HEK293T (cell line): ENCODE measurements at places on chromosomes 2 and 18.

GRCh38 chr2:174080672-174081121 is 115.5 kb upstream of the SP3 start:
- DNase-seq, result no peak

DNA sequence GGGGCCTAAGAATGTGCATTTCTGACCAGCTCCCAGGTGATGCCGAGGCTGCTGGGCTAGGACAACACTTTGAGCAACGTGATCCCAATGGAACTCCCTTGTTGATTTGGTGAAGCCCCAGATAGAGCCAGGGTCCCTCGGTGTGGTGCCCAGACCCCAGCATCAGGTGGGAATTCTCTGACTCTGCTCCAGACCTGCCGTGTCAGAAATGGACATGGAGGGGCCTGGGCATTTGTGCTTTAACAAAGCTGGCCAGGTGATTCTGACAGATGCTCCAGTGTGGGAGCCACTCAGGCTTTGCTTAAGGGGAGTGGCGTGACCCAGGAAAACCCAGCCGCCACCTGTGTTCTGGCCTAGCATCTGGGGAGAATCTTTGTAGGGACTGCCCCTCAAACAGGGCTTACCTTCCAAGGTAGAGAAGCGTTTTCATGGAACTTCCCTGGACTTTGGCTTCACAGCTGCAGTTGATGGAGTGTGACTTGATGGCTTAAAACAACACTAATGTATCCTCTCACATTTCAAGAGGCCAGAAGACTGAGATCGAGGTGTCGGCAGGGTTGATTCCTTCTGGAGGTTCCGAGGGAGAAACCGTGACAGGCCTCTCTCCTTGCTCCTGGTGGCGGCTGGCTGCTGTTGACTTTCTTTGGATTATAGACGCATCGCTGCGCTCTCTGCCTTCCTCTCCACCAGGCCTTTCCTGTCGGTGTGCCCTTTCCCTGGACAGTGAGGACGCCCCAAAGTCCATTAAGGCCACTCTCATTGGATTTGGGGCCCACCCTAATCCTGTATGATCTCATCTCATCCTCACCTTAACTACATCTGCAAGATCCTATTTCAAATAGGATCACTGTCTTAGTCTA is 57.0 kb upstream of the HDAC4 start:
- DNase-seq, result no peak

GRCh38 chr2:54076586-54076985 is 38.8 kb upstream of the ACYP2 start:
- no peak for DNase-seq

DNA sequence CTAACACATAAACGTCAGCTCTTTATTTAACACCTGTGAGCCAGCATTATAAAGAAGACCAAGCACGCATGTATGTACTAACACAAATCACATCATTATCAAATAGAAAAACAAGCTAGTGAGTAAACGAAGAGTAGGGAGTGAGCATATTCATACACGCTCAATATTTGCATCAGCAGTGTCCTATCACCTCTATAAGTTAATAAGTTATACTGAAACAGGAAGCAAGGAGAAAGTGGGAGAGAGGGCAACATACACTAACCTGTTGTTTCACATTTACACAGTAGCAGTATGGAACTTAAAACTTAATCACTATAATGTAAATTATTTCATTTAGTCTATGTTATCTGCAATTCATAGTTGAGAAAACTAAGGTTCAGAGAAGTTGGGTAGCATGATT is 321.5 kb upstream of the TANK start:
- no peak for DNase-seq

DNA sequence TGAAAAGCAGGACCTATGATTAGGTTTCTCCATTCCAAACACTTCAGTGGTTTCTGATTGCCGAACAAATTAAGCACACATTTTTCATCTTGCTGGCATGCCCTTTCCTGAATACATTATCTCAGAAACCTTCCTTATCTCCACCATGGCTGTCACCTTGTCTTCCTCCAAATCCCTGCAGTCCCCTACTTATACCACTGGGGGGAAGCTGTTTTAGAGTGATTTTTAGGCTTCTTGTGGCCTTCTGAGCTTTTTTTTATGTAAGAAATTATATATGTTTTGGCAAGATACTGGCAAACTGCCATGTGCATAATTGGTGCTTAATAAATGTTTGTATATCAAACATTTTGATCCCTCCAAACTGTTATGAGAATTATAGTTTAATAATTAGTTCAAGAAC is 229.2 kb downstream of the MYT1L start:
- DNase-seq, result no peak

- DNase-seq, result no peak
Measured at GRCh38 chr2:204024906-204025475, 88.4 kb downstream of the ICOS start.

DNA sequence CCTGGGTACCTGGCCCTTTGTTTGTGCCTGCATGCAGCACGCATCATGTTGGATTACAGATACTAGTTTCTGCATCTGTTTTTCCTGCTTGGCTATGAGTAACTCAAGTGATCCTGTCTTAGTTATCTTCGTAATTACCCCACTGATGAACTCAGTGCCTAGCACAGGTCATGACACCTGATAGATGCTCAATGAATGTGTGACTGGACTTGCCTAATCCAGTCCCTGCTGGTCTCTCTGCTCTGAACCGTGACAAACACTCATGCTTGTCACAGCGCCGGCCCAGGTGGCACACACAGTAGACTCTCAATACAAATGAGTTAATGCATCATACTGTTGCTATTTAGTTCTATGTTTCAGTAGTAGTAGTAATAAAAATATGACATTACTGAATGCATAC is 31.2 kb upstream of the NTSR2 start:
- no peak for DNase-seq

GRCh38 chr2:67012165-67012564 is 385.0 kb upstream of the ETAA1 start:
- DNase-seq, result no peak

GRCh38 chr2:84022810-84023431 is 436.2 kb downstream of the SUCLG1 start:
- peak; percentile 37 for DNase-seq

DNA sequence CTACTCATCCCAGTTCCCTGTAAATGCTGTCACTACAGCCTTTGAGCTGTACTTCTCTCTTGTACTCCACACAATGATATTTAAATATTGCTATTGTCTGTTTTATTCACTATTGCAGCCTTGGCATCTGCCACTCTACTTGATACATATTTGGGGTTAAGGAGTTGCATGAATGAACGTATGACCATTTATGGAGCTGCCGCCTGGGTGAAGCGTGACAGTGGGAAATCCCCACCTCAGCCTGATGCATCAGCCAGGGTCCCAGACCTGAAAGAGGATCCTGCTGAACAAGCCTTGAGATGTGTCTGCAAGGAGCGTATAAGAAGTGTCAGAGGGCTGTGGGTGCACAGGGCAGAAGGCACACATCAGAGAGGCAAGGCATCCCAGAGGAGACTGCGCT is 39.1 kb downstream of the MRPL35 start:
- DNase-seq, result no peak

- DNase-seq, result no peak
Measured at GRCh38 chr2:71155846-71156245, 25.4 kb downstream of the MPHOSPH10 start.

DNA sequence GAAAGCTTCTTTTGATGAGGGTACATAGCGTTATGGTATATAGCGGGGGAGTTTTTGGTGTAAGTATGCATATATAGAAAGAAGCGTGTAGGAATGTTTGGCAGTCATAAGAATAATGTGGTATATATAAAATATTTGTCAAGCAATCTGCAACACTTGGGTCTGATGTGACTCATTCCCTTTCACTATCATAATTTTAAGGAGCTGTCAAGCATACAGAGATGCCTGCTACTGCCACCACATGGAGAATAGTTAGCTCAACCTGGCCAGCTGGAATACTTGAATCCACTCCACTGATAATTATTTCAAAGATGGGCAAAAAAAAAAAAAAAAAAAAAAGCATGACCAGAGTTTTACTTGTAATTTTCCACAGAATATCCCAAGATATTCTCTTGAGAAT is 559.8 kb upstream of the REG3G start:
- DNase-seq, result no peak

GRCh38 chr2:38113051-38113450 is 37.1 kb upstream of the CYP1B1 start:
- DNase-seq, result no peak

- no peak for DNase-seq
Measured at GRCh38 chr18:59264651-59265245, 8.5 kb downstream of the RAX start.

GRCh38 chr2:97712693-97713295 is 582 bp upstream of the ZAP70 start:
- no peak for DNase-seq

DNA sequence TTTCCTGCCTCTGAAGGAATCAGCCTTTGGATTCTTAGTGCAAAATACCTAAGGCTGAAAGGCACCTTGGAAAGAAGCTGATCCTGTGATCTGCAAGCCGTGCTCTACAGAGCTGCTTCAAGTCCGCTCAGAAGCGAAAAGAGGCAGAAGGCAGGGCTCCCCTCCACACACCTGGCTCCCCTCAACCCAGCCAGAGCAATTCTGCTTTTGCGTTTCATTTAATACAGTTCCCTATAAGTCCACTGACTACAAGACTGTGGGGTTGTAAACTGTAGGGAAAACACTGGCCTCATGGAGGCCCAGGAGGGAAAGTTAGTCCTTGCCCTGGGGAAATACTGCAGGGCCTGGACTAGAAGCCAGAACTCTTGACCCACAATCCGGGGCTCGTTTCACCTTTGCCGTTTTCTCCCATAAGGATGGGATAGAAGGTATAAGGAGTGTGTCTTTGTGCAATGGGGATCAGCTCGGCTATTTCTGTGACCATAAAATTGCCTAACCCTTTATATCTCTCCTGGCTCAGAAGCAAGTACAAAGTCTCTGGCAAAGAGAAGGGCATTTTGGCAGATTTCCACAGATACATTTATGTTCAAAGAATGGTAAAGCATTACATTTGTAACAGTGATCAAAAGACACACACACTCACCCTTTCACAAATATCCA is 95.8 kb upstream of the TEX51 start:
- DNase-seq, result no peak

- no peak for DNase-seq
Measured at GRCh38 chr2:19542796-19543662, 184.6 kb upstream of the OSR1 start.

- DNase-seq, result no peak
Measured at GRCh38 chr2:127330753-127331152, 36.8 kb upstream of the ERCC3 start.

GRCh38 chr2:190927301-190927700 is 46.7 kb downstream of the GLS start:
- no peak for DNase-seq

GRCh38 chr2:160208655-160209515 is 8.8 kb upstream of the ITGB6 start:
- DNase-seq, result no peak

GRCh38 chr2:26330114-26330549 is 15.8 kb upstream of the SELENOI start:
- peak; percentile 77 for DNase-seq

DNA sequence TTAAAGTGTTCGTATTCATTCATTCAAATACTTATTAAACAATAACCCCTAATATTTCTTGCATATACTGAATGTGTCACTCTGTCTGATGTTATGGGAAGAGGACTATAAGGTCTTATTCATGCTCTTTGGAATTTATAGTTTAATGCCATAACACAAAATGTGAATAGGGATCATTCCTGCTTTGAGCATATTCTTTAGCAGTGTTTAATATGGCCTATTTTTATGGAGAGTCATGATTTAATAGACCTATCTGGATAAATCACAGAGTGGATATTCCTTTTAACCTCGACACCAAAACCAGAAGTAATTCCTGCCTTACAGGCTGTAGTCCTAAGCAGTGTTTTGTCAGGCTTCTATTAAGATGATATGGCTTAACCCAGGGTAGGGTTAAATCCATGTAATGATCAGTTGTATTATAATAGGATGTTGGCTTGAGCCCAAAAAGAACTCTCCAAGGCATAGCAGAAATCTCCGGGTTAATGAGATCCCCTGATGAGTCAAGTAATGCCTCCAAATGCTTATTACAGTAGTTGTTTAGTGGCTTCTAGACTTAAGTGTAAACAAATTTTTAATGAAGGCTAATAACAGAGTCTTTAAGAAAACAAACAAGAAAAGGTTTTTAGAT is 54.3 kb downstream of the GULP1 start:
- no peak for DNase-seq

- DNase-seq, result no peak
Measured at GRCh38 chr2:239557516-239557915, 156.7 kb upstream of the HDAC4 start.

- DNase-seq, result no peak
Measured at GRCh38 chr2:156548413-156548812, 112.2 kb downstream of the GPD2 start.

- DNase-seq, result no peak
Measured at GRCh38 chr2:11491348-11491933, 25.5 kb upstream of the E2F6 start.

DNA sequence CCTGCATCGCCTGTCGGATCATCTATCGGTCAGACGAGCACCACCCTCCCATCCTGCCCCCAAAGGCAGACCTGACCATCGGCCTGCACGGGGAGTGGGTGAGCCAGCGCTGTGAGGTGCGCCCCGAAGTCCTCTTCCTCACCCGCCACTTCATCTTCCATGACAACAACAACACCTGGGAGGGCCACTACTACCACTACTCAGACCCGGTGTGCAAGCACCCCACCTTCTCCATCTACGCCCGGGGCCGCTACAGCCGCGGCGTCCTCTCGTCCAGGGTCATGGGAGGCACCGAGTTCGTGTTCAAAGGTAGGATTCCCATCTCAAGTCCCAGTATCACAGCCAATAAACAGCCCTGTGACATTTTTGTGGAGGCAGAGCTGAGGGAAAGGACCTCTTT is 31.0 kb downstream of the APCDD1 start:
- no peak for DNase-seq

- DNase-seq, result no peak
Measured at GRCh38 chr18:72869226-72870185, 1.7 kb upstream of the NETO1 start.

- DNase-seq, result peak; percentile 72
Measured at GRCh38 chr2:54558188-54559005, 102.3 kb downstream of the SPTBN1 start.

DNA sequence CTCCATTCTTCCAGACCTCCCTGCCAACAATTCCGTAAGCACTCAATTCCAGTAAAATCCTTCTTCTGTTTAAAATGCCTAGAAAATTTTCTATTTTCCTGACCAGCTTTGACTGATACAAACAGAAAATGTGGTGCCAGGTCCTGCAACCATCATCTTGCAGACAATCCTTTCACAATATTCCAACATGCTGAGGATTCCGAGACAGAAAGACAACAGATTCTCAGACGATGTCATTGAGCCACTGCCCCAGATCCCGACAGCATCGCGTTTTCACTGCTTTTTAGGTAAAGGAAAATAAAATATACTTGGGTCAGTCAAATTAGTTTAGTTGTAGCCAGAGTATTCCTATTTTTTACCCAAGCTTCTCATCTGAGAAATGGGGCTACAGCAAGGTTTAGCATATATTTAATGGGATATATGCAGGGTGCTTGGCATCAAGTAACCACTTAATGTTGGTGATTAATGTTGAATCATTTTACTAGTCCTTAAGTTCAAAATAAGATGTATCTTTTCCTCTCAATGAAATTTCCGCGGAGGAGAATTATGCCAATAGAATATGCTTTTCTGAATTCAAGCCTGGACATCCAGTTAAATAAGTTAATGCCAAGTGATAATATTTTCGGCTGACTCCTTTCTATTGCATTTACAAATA is 866.6 kb downstream of the SLC4A3 start:
- DNase-seq, result no peak
